ENCODE measurements at places on chromosomes 11 and 22.
A peak's percentile ranks its signal among the peaks of the same experiment; 100 is the strongest.

DNA sequence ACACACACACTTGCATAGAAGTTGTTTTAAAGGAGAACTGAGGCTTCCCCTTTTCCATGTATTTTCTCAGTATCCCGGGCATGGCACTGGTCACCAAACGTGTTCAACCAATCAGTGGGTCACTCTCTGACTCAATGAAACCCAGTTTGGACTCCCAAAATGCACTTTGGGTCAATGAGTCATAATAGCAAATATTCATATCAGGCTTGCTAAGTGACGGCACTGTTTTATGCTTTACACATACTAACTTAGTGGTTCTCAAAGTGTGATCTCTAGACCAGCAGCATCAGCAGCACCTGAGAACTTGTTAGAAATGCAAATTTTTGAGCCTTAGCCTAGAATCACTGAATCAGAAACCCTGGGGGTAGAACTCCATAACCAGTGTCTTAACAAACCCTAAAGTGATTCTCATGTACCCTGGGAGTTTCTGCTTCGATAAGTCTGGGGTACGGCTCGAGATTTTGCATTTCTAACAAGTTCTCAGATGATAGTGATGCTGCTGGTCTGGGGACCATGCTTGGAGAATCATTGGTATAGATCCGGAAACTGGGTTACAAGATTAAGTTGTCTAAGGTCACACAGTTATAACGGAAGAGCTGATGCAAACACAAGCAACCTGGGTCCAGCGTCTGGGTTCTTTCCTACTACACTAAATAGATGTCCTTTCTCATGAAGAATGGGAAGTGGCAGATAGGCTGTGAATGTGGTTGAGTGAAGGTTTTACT is 35.6 kb downstream of the ETS1 start:
- no peak for DNase-seq

- no peak for DNase-seq
Measured at GRCh38 chr11:72732329-72732728, 19.9 kb downstream of the ARAP1 start.

DNA sequence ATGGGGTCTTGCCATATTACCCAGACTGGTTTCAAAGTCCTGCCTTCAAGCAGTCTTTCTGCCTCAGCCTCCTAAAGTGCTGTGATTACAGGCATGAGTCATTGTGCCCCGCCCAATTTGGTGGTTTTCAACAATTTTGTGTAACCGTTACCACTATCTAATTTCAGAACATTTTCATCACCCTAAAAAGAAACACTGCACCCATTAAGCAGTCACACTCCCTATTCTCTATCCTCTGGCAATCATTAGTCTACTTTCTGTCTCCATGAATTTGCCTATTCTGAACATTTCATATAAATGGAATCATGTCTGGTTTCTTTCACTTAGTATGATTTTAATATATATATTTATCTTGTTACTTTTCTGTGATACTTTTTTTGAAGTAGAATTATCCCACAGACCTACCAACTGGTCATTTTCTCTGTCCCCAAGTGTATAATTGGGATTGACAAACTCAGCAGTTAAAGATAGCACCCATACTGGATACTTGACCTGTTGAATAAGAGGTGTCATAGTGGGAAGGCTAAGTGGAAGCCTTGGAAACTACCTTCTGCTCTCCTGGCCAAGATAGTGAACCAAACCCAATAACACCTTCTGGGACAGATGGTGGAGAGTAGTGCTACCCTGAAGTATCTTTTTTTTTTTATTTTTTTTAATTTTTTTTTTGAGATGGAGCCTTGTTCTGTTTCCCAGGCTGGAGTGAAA is 64.8 kb downstream of the STIM1 start:
- no peak for DNase-seq

GRCh38 chr11:60858731-60859464 is 3.1 kb upstream of the PTGDR2 start:
- DNase-seq: no peak

DNA sequence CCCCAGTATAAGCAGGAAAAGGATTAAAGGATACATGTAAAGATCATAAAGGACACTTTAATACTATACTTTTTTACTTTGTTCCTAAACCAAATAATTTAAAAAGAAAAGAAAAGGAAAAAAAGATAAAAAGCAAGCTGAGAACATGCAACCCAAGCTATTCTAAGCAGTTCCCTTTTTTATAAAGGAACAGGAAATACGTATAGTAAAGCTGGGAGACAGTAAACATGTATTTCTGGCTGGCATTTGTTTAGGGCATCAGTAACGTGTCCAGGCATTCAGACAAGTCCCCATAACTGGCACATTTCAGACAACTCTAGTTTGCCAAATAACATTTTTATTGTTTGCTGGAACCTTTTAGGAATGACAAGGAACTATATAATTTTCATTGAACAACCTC is 24.9 kb downstream of the BCO2 start:
- no peak for DNase-seq

DNA sequence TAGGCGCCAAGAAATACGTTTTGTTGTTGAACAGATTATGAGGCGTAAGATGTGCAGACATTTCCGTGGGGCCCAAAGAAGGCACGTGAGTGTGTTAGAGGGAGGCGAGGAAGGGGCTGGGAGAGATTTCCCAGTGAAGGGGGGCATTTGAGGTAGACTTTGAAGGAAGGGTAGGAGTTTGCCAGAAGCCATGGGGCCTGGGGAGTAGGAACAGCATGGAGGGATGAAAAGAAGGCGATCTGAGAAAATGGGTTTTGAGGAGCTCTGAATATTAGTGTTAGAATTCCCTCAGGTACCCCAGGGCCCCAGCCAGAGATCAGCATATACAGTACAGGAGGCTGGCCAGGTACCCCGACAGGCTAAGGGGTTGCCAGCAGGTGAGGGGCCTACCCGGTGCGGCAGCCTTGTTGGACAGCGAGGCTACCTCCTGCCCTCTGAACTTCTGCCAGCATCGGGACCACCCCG is 414 bp upstream of the MIEF1 start:
- DNase-seq: no peak

GRCh38 chr22:26431261-26431995 is 2.4 kb downstream of the ASPHD2 start:
- DNase-seq: no peak

DNA sequence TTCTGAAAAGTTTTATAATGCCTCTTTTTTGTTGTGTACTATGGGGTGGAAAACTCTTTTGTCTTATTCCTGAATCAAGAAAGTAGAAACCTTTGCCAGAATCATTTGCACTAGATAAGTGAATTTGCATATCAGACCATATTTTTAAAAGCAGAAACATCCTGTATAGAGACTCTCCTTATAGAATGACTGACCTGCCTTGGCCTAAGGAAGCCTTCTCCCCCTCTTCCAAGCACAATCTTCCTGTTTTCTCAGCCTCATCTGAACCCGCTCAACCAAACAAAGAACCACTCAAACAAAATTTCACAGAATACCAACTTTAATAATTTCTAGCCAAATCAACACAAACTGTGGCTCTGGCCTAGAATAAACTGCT is 60.3 kb downstream of the SIK3 start:
- DNase-seq: no peak

GRCh38 chr11:36455658-36456111 is 54.4 kb downstream of the TRAF6 start:
- peak; percentile 8 for DNase-seq

- DNase-seq: peak; percentile 25
Measured at GRCh38 chr11:103927535-103927934, 108.9 kb upstream of the DDI1 start.

GRCh38 chr11:120392793-120393192 is 56.6 kb downstream of the ARHGEF12 start:
- DNase-seq: no peak

DNA sequence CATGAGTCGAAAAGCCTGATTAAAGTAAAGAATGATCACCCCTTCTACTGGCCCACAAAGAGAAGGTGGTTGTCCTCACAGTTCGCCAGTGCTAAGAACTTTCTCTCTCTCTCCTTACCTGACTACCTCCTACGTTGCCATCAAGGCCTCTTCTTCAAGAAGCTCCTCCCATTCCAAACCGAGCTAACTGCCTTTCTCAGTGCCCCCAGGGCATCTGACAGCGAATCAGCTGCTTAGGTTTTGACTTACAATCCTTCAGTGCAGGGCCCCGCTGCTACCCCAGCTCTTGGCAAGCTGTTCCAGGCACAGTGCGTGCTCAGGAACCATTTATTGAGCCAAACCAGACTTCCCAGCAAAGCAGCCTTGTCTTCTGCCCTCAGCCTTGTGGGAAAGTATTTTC is 5.8 kb downstream of the VSTM5 start:
- no peak for DNase-seq

- no peak for DNase-seq
Measured at GRCh38 chr11:7511401-7511800, 2.4 kb upstream of the PPFIBP2 start.

GRCh38 chr11:77346906-77347603 is 45.6 kb upstream of the GDPD4 start:
- DNase-seq: no peak

- DNase-seq: peak; percentile 72
Measured at GRCh38 chr11:27699242-27699925, 871 bp downstream of the BDNF start.

GRCh38 chr11:10338287-10338686 is 33.4 kb downstream of the ADM start:
- no peak for DNase-seq

DNA sequence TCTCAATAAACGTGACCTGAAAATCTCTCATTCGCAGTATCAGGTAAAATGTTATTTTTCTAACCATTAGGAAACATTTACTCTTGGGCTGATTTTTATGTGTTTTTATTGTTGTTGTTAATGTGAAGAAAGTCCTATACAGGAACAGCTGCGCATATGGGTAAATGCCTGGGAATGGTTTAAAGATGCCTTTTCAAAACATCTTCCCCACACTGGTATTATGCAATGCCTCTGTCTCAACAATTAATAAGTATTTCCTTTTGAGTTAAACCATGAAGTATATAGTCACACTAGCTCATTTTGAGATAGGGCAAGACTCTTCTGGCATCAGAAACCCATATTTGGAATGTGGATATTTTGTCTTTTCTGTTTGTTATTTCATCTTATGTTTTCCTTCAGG is 13.7 kb upstream of the LIN7C start:
- DNase-seq: no peak

GRCh38 chr11:44271286-44271685 is 38.7 kb downstream of the ALX4 start:
- DNase-seq: no peak

- DNase-seq: no peak
Measured at GRCh38 chr22:33379836-33380235, 321.7 kb upstream of the SYN3 start.

GRCh38 chr11:78690352-78690987 is 115.8 kb upstream of the NARS2 start:
- DNase-seq: no peak

GRCh38 chr22:39332441-39333064 is 13.1 kb upstream of the RPL3 start:
- no peak for DNase-seq

DNA sequence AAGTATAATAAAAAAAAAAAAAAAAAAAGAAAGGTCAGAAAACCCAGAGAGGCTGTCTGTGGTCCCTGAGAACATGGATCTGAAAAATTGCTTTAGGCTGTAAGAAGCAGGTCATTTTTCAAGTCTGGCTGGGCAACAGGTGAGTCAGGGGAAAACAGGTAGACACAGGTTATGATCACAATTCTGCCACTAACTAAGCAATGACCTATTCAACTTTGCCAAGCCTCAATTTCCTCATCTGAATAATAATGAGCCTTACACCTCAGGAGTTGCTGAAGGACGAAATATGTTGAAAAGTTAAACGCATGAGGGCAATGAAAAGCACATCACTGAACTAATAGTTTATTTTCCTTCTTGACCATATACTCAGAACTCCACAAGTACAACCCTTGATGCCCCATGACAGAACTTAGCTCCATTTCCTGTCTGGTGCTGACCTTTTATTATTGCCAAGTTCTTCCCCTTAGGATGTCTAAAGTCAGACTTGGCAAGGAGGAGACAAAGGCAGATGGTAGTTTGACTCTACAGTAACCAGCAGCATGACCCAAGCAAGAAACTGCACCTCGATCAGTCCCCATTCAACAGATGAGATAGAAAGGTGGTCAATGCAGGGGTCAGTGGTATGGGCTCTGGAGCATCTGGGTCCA is 93.6 kb downstream of the SYN3 start:
- DNase-seq: no peak

DNA sequence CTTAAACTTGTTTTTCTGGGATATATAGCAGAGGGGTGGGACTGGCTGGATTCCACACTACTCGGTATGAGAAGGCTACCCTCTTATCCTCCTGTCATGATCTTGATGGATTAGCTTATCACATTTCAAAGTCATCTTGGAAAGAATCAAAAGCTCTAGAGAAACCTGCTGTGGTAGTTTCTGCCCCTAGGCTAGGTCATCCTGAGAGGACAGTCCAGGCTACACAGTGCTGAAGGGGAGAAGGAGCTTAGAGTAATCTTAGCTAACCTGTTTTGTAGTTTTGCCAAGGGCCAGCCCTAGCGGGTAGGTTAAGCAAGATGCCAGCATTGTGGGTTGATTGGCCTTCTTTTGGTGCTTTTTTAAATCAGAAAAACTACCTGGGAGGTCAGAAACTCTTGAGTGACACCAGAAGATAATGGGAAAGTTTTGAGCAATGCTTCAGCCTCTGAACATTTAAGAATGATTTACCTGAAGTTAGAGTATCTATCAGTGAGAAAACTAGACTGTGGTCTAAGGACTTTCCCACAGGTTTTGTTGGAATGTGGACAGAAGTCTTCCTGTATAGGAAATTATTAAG is 21.3 kb downstream of the PIWIL4 start:
- DNase-seq: no peak

- DNase-seq: no peak
Measured at GRCh38 chr22:48404801-48405447, 1422.7 kb downstream of the BRD1 start.

- DNase-seq: no peak
Measured at GRCh38 chr11:69515271-69516245, 34.1 kb downstream of the LINC01488 start.

DNA sequence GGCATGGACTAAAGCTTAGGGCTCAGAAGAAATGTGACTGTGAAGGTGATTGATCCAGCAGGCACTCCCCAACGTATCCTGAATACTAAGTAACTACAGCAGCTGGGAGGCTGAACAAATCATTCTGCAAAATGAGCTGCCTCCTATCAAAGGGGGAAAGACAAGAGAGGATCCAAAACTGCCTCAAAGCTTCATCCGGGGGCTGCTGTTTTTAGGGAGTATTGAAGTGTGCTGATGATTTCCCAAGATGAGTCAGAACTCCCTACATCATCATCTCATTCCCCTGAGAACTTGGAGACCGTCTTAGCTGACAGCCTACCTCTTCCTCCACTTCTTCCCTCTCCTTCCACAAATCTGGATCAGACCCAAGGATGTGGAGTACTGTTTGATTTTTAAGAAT is 108.4 kb upstream of the GRAMD1B start:
- no peak for DNase-seq

- no peak for DNase-seq
Measured at GRCh38 chr11:44146931-44147330, 51.5 kb downstream of the EXT2 start.
